ENCODE measurements at places on chromosomes 11 and 22.

DNA sequence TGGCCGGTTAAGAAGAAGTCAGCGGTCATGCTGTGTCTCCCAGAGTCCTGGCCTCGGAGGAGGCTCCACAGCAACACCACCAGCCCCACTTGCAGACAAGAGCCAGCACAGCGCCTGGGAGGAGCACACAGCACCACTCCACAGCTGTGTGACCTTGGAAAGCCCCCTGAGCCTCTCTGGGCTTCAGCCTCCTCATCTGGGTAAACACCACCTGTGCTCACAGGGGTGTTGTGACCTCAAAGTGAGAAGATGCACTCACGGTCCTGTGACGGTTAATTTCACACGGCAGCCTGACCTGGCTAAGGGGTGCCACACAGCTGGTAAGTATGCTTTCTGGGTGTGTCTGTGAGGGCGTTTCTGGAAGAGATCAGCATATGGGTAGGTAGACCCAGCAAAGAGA is 54.7 kb downstream of the PHF21B start:
- no peak for DNase-seq

DNA sequence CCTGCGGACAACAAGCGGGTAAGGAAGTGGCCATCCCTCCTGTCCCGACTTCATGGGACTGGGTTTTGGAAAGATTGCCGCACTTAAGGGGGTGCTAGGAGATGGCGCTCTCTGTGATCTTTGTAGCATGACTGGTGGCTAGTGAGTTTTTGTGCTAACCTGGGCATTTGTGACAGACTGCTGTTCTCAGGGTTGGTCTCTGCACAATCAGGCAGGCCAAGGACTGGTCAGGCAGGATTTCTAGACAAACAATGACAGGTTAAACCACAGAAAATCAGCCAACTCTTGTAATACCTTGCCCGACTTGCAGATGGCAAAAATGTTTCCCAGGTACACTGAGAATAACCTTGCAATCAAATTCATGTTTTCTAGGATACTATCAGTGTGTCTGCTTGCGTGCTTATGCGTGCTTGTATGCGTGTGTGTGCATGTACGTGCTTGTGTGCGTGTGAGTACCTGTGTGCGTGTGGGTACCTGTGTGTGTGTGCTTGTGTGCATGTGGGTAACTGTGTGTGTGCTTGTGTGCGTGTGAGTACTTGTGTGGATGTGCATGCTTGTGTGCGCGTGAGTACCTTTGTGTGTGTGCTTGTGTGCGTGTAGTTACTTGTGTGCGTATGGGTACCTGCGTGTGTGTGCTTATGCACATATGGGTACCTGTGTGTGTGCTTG is 25.6 kb upstream of the SORL1-AS1 start:
- no peak for DNase-seq

GRCh38 chr22:20130731-20131596 is 640 bp upstream of the ZDHHC8 start:
- peak; percentile 61 for DNase-seq

DNA sequence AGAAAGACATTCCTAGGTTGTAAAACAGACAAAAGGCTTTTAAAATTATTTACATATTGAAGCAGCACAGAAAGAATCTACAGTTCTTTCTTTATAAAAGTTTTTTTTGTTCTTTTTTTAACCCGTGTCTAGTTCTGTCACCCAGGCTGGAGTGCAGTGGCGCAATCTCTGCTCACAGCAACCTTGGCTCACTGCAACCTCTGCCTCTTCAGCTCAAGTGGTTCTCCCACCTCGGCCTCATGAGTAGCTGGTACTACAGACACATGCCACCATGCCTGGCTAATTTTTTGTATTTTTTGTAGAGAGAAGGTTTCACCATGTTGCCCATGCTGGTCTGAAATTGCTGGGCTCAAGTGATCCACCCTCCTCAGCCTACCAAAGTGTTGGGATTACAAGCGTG is 3.8 kb upstream of the INCENP start:
- DNase-seq = no peak

- DNase-seq = no peak
Measured at GRCh38 chr11:16921019-16921418, 93.2 kb downstream of the PLEKHA7 start.

- no peak for DNase-seq
Measured at GRCh38 chr22:38613588-38613987, 42.6 kb downstream of the FAM227A start.

DNA sequence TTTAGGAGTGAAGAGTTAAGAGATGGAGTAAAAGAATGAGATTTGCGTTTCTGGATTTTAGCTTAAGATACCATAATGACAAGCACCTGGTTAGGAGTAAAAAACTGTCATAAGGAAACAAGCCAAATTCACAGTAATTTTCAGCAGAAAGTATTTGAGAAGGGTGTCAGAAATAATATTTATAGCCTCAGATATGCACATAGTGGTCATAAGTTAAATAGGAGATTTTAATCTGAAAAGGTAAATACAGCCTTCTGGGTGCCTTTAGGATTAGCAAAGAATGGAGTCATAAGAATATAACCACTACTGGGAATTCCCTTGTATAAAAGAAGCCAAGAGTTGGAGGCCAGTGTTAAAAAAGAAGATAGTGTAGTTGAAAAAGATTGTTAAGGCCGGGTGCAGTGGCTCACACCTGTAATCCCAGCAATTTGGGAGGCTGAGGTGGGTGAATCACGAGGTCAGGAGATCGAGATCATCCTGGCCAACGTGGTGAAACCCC is 160.1 kb downstream of the SWAP70 start:
- DNase-seq = no peak

GRCh38 chr11:35927682-35928081 is 16.2 kb upstream of the LDLRAD3 start:
- DNase-seq = no peak

DNA sequence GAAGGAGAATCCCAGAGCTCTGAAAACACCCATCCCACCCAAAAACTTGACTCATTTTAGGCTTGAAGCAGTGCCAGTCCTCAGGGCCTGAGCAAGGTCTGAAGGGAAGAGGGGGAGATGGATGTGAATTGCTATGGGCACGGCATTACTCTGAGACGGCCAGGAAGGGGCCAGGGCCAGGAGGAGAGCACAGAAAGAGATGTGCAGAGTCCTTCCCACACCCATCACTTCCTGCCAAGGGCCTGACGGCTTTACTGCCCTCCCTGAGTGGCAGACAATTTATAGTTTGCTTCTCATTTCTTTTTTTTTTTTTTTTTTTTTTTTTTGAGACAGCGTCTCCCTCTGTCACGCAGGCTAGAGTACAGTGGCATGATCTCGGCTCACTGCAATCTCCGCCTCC is 22.5 kb downstream of the TAB1 start:
- DNase-seq = no peak

DNA sequence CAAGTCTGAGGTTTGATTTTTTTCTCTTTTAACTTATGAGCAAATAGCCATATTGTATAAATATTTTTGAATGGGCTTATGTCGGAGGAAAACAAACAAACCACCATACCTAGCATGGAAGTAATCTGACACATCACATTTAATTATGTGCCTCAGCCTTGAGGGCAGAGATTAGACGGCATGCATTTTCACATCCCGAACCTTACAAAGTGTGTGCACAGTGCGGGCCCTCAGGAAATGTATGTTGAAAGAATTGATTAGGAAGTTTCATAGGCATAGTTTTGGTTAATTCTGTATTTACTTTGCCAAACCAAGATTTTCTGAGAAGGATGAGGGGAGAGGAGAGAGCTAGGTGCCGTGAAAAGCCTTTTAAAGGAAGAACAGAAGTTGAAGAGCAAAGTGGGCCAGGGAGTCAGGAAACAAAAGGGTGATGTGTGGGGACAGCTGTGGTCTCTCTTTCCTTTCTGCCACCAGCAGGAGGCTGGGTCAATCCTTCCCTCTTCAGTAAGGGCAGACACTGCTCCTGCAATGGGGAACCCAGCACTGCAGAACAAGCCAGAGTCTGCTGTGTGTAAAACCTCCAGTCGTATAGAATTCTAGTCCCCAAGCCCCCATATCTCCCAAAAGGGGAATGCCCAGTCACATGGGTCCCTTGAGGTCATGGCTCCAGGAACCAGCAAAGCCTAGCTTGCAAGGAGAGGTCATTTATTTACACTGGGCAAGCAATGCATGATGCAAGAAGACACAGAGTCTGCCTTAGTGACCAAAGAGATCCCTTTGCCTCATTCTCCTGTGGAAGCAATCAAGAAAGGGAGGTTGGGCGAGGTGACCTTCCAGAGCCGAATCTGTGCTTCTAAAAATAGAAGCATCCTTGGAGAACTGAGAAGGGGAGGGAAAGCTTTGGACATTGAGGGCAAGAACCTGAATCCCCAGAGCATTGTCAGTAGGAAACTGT is 71.1 kb upstream of the OLFML1 start:
- DNase-seq = no peak

- no peak for DNase-seq
Measured at GRCh38 chr11:76903325-76903724, 42.6 kb downstream of the ACER3 start.
